ENCODE measurements at places on chromosomes 1 and 21.
A peak's percentile ranks its signal among the peaks of the same experiment; 100 is the strongest.

GRCh38 chr1:205791568-205792180, 16.4 kb upstream of the RAB29 start:
- peak; percentile 6 for DNase-seq

DNA sequence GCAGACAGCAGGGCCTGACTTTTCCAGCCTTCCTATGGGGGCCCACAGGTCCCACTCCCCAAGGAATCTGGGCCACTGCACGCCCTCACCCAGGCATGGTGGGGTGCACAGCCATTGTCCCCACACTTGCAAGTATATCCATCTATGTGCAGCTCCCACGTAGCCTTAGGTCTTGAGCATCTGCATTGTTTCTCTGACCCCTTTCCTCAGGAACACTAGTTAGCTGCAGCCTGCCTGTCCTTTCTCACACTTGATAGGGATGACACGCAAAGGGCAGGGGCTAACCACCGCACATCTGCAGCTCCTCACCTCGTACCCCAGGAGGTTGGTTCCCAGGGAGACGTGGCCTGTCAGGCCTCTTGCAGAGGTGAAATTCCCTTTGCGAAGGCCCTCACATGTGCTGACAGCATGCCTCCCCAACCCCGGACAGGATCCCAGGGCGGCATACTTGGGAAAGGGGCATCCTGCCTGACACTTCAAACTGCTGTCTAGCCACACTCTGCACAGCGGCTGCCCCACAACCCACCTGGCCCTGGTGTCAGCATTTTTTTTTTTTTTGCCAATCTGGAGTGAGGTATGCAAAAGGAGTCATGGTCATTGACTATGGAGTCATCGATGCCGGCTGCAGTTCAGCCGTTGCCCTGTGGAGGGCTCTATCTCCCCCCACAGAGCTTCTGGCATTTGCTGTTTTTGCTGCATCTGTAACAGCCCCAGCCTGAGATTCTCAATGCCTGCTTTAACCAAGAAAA, 5.0 kb downstream of the JMJD4 start:
- DNase-seq, result no peak

- no peak for DNase-seq
Observed at GRCh38 chr1:19395678-19396192, 83.6 kb downstream of the SLC66A1 start.

- DNase-seq, result no peak
Observed at GRCh38 chr21:28485301-28486022, 507.2 kb downstream of the LTN1 start.

GRCh38 chr1:115251340-115251748, 86.7 kb downstream of the NGF start:
- DNase-seq, result no peak

GRCh38 chr1:6393400-6394187, at the start of gene ACOT7:
ACOT7 (minus strand) TSS chr1:6393767; CDS start chr1:6393399, 368 bp downstream.
- DNase-seq, result peak; percentile 71

GRCh38 chr1:65069011-65069565, 78.9 kb upstream of the AK4 start:
- DNase-seq, result no peak

DNA sequence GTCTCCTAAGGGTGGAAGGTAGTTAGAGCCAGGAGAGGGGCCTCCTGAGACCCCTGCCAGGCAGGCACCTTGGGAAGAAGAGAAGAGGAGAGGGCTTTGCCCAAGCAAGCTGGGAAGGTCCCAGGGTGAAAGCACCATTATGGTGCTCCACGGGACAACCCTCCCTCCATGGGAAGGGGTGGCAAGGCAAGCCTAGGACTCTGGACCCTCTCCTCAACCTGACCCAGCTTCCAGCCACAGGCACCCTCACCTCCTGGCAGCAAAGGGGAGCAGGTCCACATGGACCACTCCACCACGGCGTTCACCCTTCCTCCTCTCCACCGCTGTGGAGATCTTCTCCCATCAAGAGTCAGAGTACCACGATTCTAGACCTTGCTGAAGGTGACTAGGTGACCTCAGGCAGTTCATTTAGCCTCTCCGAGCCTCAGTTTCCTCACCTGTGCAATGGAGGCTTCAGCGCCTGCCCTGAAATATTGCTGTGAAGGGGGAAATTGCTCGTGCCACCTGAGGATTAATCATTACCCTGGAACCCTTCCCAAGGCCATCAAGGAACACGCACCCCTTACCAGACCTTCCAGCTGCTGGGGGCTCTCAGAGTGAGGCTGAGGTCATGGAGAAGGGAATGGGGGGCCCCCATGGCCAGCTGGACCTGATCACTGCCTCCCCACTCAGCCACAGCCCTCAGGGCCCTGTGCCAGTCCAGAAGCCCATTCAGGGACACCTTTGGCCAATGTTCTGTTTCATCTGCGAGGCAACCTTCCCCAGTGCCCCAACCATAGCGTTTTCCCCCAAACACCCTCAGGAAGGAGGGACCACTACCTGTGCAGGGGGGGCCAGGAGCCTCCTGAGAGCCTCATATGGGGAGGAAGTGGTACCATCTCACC, 1.6 kb downstream of the RAP1GAP start:
- DNase-seq, result no peak

Data from NCI-H524 (cell line).